ENCODE measurements at places on chromosomes 5 and 9. TPM values are rescaled to one million over a fixed set of nuclear protein-coding genes. Genes with fewer than 3 reads are reported as not detected.

LVRN gene
- total RNA-seq: 1.7 TPM

ADRA1B gene
- 1.2 TPM for total RNA-seq

ANKRD18A gene
- not detected for total RNA-seq

TLX3 gene
- total RNA-seq: not detected

TSSK1B gene
- total RNA-seq: 0.35 TPM

BTNL9 gene
- total RNA-seq: 36.9 TPM

CCDC152 gene
- not detected for total RNA-seq

GRCh38 chr9:129423216-129423615 lies 197.7 kb downstream of the C9orf50 start:
- H3K27me3 ChIP-seq: no peaks in the 10 kb centered on the region
- H3K27ac ChIP-seq: no peak overlapping the region
- H3K4me3 ChIP-seq: no peak overlapping the region
- no peaks in the 10 kb centered on the region for H3K36me3 ChIP-seq
- no peaks in the 10 kb centered on the region for H3K4me1 ChIP-seq

- H3K36me3 ChIP-seq: no peaks in the 10 kb centered on the region
- H3K4me3 ChIP-seq: no peak overlapping the region
- no peak for DNase-seq
- H3K4me1 ChIP-seq: no peaks in the 10 kb centered on the region
- no peak overlapping the region for H3K27ac ChIP-seq
These were observed 526.1 kb downstream of the TMEM38B start for GRCh38 chr9:106220415-106220814.

- H3K36me3 ChIP-seq: no peaks in the 10 kb centered on the region
- no peak overlapping the region for H3K4me3 ChIP-seq
- H3K27me3 ChIP-seq: no peaks in the 10 kb centered on the region
- no peak overlapping the region for H3K27ac ChIP-seq
These were observed 112.6 kb downstream of the TMC1 start for GRCh38 chr9:72633966-72634365.

GRCh38 chr9:127177231-127177630 lies 54.8 kb upstream of the ANGPTL2 start:
- H3K36me3 ChIP-seq: no peaks in the 10 kb centered on the region
- no peak for DNase-seq
- no peak overlapping the region for H3K4me3 ChIP-seq
- H3K4me1 ChIP-seq: no peaks in the 10 kb centered on the region
- H3K27me3 ChIP-seq: no peaks in the 10 kb centered on the region
- no peak overlapping the region for H3K27ac ChIP-seq

DNA sequence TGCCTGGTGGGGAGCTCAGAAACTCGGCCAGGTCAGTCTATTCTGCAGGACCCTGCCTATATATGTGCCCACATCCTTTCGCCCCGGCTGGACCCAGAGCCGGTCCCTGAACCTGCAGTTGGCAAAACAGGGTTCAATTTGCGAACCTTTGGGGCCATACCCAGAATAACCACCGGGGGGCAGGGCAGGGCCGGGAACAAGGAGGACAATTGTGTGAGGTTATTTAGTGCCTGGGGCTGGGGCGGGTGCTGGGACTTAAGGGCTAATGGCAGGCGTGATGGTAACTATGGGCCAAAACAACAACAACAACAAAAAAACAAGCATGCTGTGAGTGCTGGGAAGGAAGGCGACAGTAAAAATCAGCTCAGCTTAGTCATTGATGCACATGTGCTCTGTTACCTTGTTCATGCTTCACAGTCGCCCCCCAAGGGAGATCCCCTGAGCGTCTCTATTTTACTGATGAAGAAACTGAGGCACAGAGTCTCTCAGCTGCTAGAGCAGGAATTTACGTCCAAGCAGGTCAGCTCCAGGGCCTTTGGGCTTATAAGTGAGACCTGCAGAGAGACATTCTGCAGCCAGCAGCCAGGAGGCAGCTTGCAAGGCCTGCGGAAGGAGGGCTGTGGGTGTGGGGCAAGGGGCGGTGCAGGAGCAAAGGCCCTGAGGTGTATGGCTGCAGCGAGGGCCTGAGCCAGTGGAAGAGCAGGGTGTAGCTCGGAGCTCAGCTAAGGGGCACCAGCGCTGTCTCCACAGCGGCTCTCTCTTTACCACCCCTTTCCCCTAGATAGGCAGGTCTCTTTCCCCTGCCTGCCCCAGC lies 106.0 kb downstream of the PHF2 start:
- DNase-seq: peak; percentile 27
- H3K4me3 ChIP-seq: no peak overlapping the region
- H3K27me3 ChIP-seq: no peaks in the 10 kb centered on the region
- H3K4me1 ChIP-seq: no peaks in the 10 kb centered on the region
- H3K27ac ChIP-seq: no peak overlapping the region

- H3K4me1 ChIP-seq: no peaks in the 10 kb centered on the region
- H3K36me3 ChIP-seq: no peaks in the 10 kb centered on the region
- H3K4me3 ChIP-seq: no peak overlapping the region
These were observed 79.2 kb downstream of the KCTD16 start for GRCh38 chr5:144249755-144250464.

DNA sequence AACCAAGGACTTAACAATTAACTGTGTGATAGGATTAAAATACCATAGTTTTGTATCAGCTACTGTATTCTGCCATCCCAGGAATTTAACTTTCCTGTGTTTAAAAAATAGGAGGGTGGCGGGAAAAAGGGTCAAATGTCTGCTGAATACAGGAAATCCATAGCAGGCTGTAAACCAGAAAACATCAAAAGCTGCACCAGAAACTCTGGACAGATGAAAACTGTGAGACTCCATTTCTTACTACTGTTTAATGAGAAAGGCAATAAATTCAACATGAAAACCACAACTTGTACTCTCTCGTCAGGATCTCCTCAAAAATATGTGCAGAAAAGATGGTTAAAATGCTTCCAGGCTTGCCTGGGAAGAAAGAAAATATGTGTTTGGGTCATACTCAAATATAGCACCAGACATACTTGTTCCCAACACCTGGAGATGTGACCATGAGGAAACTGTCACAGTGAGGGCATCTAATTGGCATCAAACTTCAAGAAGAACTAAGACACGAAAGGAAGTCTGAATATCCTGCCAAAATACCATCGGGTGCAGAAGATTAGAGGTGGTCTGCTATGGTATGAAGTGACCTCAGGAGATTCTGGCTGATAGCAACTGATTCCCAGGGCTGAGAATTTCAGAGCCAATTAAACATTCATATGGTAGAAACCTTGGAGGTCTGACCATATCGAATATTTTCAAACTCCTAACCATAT lies 164.7 kb upstream of the TARS1 start:
- H3K27me3 ChIP-seq: no peaks in the 10 kb centered on the region
- H3K36me3 ChIP-seq: no peaks in the 10 kb centered on the region
- H3K4me1 ChIP-seq: no peaks in the 10 kb centered on the region
- no peak overlapping the region for H3K27ac ChIP-seq
- H3K4me3 ChIP-seq: no peak overlapping the region

GRCh38 chr9:89677702-89678395 lies 73.0 kb downstream of the GADD45G start:
- no peaks in the 10 kb centered on the region for H3K36me3 ChIP-seq
- H3K27ac ChIP-seq: peak overlapping the region; percentile 46
- H3K4me1 ChIP-seq: no peaks in the 10 kb centered on the region
- DNase-seq: no peak

DNA sequence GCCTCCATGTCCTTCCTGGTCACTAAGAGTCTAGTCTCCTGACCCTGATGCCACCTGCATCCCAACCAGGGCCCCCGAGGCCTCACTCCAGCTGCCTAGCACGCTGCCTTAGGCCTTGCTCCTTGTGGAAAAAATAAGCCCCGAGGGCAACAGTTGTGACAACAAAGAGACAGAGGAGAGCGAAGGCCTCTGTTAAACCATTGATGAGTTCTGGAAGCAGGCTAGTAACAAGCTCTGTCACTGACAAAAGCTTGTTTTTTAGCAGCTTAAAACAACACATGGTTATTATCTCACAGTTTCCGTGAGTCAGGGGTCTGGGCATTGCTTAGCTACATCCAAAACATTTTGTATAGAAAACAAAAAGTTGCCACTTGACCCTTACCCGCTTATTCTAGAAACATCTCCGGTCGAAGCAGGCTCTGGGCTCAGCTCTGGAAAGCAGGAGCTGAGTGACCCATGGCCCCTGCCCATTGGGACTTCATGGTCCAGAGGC lies 48.2 kb upstream of the TBC1D2 start:
- H3K4me1 ChIP-seq: no peaks in the 10 kb centered on the region
- no peak for DNase-seq
- no peak overlapping the region for H3K27ac ChIP-seq
- no peaks in the 10 kb centered on the region for H3K36me3 ChIP-seq
- H3K4me3 ChIP-seq: no peak overlapping the region
- H3K27me3 ChIP-seq: no peaks in the 10 kb centered on the region

- no peaks in the 10 kb centered on the region for H3K4me1 ChIP-seq
- no peaks in the 10 kb centered on the region for H3K27me3 ChIP-seq
- DNase-seq: no peak
- no peaks in the 10 kb centered on the region for H3K36me3 ChIP-seq
These were observed 175.7 kb downstream of the MELK start for GRCh38 chr9:36748322-36748899.

DNA sequence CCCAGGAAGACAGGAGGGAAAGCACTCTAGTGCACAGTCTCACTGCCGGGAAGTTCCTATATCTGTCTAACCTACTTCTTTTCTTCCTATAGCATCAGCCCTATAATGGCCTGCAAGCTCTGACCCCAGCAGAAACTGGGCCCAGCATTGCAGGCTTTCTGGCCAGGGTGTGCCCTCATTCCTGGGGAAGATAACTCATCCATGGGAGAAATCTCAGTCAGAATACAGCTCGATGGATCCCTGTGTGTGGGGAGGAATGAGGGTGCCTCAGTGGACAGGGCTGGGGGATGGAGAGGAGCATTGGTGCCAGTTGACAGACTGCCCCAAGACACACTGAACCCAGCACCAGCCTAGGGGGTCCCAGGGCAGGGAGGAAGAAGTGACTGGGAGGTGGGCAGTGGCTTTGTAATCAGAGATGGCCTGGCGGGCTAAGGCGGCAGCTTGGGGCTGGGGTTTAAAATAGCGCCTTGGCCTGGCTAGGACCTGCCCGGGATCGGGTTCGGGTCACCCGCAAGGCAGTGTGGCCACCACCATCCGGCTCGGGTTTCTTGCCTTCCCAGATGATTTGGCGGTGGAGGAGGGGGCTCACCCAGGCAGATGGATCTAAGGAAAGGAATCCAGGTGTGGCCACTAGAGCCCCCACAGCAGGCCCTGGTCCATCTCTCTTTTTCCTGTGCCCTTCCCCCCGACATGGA lies 7.6 kb upstream of the CXXC5 start:
- H3K36me3 ChIP-seq: no peaks in the 10 kb centered on the region
- no peak for DNase-seq
- H3K4me3 ChIP-seq: no peak overlapping the region
- peaks cover 12% of the 10 kb centered on the region for H3K4me1 ChIP-seq
- H3K27ac ChIP-seq: no peak overlapping the region

DNA sequence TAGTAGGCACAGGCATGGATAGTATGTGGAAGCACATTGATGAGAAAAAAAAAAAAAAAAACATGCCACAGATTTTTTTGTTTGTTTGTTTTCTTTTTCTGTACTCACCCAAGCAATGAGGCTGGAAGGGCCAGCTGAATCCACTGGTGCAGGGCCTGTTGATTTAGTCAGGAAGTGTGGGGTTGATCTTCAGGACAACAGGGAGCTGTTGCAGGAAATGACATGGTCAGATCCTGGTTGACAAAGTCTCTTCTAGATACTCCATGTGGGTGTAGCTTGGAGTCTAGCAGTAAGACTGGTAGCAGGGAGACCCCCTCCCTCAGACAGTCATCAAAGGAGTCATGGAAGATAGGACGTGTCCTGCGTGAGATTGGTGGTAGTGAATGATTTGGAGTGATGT lies 191.8 kb downstream of the PAPPA start:
- H3K4me1 ChIP-seq: no peaks in the 10 kb centered on the region
- DNase-seq: no peak
- no peaks in the 10 kb centered on the region for H3K27me3 ChIP-seq
- H3K36me3 ChIP-seq: no peaks in the 10 kb centered on the region
- H3K27ac ChIP-seq: no peak overlapping the region
- no peak overlapping the region for H3K4me3 ChIP-seq

- DNase-seq: peak; percentile 77
- H3K27me3 ChIP-seq: no peaks in the 10 kb centered on the region
- H3K4me3 ChIP-seq: no peak overlapping the region
- H3K27ac ChIP-seq: peak overlapping the region; percentile 87
- H3K36me3 ChIP-seq: no peaks in the 10 kb centered on the region
These were observed 14.2 kb upstream of the RALGDS start for GRCh38 chr9:133135146-133135745.

GRCh38 chr5:14581891-14582796 lies 552 bp downstream of the OTULINL start:
- peak overlapping the region; percentile 31 for H3K4me3 ChIP-seq
- H3K27me3 ChIP-seq: no peaks in the 10 kb centered on the region

DNA sequence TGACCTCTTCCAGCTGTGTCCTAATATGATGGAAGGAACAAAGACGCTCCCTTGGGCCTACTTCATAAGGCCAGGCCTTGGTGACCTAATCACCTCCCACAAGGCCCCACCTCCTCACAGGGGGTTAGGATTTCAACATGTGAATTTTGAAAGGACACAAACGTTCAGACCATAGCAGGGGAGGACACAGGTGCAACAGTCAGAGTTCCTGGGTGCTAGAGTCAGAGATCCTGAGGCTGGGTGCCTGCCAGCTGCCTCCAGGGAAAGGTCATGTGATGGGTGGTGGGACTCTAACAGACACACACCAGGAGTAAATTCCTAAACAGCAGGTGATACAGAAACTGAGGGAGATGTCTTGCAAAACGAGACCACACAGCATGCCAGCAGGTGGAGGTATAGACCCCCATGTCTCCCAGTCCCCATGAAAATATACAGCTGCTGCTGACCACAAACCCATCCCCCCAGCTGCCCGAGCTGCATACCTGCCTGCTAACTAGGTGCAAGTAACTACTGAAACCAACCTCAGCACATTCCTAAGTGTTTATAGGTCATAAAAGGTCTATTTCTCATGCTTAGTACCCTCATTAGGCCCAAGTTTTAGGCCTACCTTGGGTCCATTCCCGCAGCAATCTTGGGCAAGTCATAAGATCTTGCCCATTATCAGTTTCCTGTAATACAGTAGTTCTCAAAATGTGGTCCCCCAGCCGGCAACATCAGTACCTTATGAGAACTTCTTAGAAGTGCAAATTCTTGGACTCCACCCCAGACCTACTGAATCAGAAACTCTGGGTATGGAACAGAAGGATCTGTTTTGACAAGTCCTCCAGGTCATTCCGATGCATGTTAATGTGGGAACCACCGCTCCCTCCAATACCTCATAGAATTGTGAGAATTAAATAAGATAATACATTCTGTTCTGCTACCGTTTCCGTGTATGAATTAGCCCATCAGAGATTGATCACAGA lies 245.3 kb downstream of the ENC1 start:
- DNase-seq: no peak
- H3K4me1 ChIP-seq: no peaks in the 10 kb centered on the region
- H3K27me3 ChIP-seq: no peaks in the 10 kb centered on the region
- no peak overlapping the region for H3K27ac ChIP-seq

GRCh38 chr9:78807286-78807685 lies 510.4 kb downstream of the PSAT1 start:
- H3K36me3 ChIP-seq: no peaks in the 10 kb centered on the region
- no peaks in the 10 kb centered on the region for H3K27me3 ChIP-seq
- H3K4me3 ChIP-seq: no peak overlapping the region
- no peak overlapping the region for H3K27ac ChIP-seq
- no peak for DNase-seq
- no peaks in the 10 kb centered on the region for H3K4me1 ChIP-seq
